ENCODE measurements at places on chromosomes 12 and 14.

- no peak for DNase-seq
Observed at GRCh38 chr12:2039034-2039433, 13.8 kb upstream of the CACNA1C start.

GRCh38 chr12:7747246-7747645 is at the start of gene CLEC4C:
TSS of gene CLEC4C (minus strand) at chr12:7747375. CDS start at chr12:7747348, 27 bp downstream.
- DNase-seq = no peak

DNA sequence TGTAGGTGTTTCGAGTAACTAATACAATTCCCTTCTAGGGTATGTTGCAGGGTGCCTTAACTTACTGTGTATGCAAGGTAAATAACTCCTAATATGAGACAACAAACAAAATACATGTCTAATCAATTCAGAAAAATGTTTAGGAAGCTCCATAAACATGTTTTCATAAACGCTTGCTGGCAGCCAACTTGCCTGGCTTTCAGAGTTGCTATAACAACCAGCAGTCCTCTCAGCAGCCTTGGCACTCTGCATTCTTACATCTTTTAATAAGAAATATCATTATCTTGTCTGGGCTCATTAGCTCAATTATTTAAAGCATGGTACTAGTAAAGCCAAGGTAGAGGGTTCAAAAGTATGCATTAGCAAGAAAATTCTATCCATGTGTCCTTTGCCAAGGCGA is 477.4 kb downstream of the APAF1 start:
- DNase-seq = no peak

DNA sequence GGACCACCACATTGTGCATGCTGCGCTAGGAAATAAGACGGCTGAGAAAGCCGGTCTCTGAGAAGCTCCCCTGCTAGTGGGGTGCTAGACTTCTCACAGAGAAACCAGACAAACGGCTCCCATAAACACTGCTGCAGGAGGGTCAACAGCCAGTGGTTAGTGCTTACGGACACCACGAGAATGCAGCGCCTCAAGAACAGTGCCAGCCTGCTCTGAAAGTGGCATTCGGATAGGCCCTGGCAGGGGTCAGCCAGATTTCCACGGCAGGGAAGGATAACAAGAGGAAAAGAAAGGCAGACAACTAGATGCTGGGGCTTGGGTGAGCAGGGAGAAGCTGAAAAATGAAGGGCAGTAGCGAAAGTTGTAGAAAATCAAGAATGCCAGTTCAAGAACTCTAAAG is 26.4 kb downstream of the PPTC7 start:
- no peak for DNase-seq

Data from activated CD4-positive, alpha-beta T cell treated with anti-CD3 and anti-CD28 coated beads, Interleukin-2, amount 50 U/mL, for 24 hours (primary cell).